ENCODE measurements at places on chromosomes 5 and 9.
A peak's percentile ranks its signal among the peaks of the same experiment; 100 is the strongest.

- peak; percentile 71 for DNase-seq
Measured at GRCh38 chr9:129198319-129199043, 20.4 kb upstream of the IER5L start.

DNA sequence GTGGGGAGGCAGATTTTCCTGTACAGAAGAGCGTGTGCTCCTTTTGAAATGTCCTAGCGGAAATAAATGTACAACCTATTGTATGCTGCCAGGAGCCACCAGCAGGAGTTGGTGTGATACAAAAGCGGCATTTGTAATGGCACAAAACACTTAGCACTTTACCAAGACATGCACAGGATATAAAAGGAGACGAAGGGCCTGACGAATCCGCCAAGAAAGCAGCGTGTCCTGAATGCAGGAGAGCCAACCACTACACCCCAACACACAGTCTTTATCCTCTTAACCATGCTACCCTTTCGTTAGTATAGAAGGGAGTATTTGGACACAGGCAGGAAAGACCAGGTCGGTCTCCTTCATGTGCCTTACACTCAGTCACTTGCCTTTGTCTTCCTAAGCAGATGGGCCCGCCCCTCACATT is 218.1 kb downstream of the TRIM32 start:
- DNase-seq, result no peak

- peak; percentile 87 for DNase-seq
Measured at GRCh38 chr9:32395510-32396216, 11.2 kb downstream of the ACO1 start.

- no peak for DNase-seq
Measured at GRCh38 chr5:122187426-122187825, 58.1 kb downstream of the ZNF474 start.

DNA sequence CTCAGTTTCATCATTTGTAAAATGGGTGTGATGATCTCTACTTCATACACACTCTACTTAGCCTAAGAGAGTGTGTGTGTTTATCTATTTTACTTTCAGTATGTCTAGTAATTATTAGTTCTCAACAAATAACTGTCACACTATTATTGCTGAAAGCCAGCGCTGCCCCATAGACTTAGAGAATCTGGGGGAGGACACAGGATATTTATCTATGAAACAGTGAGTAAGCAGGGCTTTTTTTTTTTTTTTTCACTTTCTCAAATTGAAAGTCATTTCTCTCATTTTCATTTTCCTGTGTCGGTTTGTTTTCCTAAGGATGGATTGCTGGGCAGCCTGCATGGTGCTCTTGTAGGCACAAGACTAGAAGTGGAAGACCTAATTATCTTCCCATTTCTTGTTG is 248.4 kb upstream of the RPS23 start:
- DNase-seq, result no peak

DNA sequence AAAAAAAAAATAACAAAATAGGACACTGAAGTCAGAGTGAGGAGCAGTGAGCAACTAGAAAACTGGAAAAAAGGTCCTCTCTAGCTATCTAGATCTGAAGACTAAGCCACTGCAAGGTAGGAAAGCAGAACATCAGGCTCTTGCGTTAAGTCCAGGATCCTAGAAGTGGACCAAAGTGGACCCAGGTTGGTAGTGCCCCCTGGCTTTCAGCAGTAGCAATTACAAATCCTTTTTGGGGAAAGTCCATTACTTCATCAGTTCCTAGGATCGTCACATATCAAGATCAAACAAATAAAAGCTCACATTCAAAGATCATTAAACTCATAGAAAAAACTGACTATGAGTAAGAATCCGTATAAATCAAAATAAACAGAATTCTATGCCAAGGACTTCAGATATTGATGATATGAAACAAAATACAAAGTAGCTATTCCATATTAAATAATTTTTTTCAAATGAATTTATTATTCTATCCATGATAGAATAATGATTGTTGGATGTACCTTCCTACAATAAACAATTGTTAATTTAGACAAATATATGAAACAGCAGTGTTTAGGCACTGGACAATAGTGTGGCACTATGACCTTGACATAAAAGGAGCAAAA is 6.5 kb upstream of the RICTOR start:
- peak; percentile 79 for DNase-seq

- DNase-seq, result no peak
Measured at GRCh38 chr5:56290378-56291078, 57.4 kb upstream of the ANKRD55 start.

Data from AG20443 (cell line).